Activated gamma-delta T cell treated with anti-CD3 and anti-CD28 coated beads, Interleukin-2, amount 50 U/mL, for 16 hours (primary cell): ENCODE measurements at places on chromosomes 1 and 21.
A peak's percentile ranks its signal among the peaks of the same experiment; 100 is the strongest.

DNA sequence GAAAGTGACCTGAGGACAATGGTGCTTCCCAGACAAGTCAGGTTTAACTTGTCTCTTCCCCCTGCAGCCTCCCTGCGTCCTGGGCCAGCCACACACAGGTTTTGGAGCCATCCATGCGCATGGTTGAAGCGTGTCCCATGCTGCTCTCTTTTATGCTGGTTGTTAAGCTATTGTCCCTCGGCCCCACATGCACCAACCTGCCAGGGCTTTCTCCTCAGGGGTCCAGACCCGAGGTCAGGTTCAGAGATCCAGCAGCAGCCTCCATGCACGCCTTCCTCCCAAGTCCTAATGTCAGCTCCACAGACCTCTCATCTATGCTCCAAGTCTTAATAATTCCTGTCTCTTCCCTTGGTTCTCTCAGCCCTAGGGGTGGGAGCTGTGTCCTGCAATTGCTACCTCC lies 1.6 kb downstream of the ABCA4 start:
- DNase-seq, result no peak

- no peak for DNase-seq
These were observed 118.9 kb downstream of the GDAP2 start for GRCh38 chr1:117810553-117810952.

- no peak for DNase-seq
These were observed 14.0 kb downstream of the ATP5PO start for GRCh38 chr21:33901412-33902288.

- no peak for DNase-seq
These were observed 13.7 kb upstream of the RPL5 start for GRCh38 chr1:92817986-92818764.

DNA sequence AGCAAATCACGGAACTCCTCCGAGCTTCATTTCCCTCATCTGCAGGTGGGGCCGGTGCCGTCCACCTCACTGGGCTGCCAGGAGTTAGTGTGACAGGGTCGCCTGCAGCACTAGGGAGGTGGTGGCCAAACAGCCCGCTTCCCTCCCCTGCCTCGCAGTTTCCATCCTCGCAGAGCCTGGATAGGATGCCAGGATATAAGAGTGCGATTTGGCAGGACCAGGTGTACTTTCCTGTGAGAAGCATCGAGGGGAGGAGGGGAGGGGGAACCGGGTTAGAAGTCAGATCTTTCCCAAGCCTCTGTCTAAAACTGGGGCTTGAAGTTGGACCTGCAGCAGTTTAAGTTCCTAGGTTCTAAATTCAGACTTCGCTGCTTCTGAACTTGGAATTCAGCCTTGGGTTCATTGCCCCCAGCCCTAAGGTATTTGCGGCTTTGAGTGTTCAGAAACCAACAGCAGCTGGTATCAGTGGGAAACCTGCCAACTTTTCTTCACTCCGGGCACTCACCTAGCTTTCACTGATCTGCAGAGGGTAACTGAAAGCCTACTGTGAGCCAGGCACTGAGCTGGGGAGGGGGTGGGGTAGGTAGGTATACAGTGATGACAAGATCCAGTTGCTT lies 1.7 kb upstream of the JUN start:
- peak; percentile 16 for DNase-seq

DNA sequence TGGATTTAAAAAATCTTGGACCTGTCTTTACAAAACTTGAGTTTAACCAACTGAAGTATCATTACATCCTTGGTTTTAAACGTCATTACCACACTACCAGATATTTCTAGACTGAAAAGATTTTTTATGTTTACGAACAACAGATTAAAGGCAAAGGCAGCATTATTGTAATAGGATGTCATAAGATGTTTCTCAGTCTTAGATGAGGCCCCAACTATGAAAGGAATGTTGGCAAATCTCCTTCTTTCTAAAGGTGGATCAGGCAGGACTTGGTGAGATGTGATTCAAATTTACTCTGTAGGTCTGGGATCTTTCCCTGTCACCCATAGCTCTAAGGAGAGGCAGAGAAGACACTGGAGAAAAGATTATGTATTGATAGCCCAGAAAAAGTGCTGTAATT lies 417.9 kb downstream of the PTBP2 start:
- no peak for DNase-seq

- no peak for DNase-seq
These were observed 39.4 kb downstream of the PIK3C2B start for GRCh38 chr1:204455063-204455830.
